Tongue (tissue), 3 donors: ENCODE measurements at places on chromosomes 2 and 18.

DNA sequence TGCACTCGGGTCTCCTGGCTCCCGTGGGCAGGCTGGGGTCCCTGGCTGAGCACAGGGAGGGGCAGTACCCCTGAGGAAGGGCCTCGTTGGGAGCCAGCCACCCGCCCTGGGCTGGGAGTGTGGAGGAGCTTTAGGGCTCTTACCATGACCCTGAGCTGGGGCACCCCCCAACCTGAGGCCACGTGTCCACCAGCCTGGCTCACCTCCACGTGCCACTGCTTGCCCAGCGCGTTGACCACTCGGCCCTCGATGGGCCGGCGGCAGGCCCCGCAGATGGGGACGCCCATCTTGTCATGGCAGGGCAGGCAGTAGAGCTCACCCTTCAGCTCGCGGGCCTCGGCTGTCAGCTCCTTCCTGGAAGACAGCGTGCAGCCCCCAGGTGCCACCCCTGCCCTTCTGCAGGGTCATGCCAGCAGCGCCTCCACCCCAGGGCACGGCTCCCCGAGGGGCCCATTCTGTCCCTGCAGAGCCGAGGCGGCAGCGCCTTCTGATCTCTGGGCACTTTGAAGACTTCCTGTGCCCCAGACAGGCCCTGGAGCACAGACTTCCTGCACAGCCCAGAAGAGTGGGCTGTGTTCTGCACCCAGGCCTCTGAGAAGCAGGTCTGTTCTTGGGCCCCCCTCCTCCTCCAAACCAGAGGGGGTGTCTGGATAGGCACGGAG is 4.0 kb upstream of the GPR17 start:
- DNase-seq, result no peak

GRCh38 chr18:275486-275885 is 7.6 kb upstream of the THOC1 start:
- no peak for DNase-seq

GRCh38 chr18:74066018-74066417 is 81.6 kb downstream of the FBXO15 start:
- DNase-seq, result no peak

GRCh38 chr2:8134473-8134932 is 547.4 kb upstream of the ID2 start:
- DNase-seq, result no peak

GRCh38 chr2:237062585-237062984 is 23.1 kb upstream of the COPS8 start:
- no peak for DNase-seq

- DNase-seq, result no peak
These were observed 36.0 kb downstream of the WDFY1 start for GRCh38 chr2:223909001-223909741.

GRCh38 chr2:905091-905832 is 45.4 kb upstream of the SNTG2 start:
- DNase-seq, result no peak
